HS-5 (cell line): ENCODE measurements at places on chromosomes 1 and 21.

GRCh38 chr1:160858097-160858496 lies 4.6 kb downstream of the CD244 start:
- DNase-seq, result no peak

DNA sequence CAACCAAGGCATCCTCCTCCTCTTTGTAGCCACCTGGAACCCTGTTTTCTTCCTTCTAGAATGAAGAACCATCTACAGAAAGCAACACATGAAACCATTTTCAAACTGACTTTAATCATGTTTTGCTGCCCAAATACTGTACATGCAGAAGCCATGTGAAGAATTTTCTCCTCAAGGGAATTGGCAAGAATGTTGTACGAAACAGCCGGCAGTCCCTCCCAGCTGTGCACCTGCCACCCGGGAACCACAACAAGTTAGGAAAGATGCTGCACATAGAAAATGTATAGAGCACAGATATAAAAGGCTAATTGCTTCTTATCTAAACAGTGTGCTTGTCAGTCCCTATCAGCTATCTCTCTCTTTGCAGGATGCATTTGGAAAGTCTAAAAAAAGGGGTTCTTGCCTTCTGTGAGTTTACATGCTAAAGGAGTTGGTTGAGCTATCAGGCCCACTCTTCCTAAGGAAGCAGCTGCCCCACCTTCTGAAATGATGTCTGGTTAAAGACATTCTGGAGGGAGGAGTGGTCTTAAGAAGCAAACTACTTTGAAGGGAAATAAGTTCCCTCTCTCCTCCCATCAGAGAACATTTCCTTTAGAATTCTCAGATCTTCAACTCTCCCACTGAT lies 44.8 kb downstream of the RIMS3 start:
- no peak for DNase-seq

DNA sequence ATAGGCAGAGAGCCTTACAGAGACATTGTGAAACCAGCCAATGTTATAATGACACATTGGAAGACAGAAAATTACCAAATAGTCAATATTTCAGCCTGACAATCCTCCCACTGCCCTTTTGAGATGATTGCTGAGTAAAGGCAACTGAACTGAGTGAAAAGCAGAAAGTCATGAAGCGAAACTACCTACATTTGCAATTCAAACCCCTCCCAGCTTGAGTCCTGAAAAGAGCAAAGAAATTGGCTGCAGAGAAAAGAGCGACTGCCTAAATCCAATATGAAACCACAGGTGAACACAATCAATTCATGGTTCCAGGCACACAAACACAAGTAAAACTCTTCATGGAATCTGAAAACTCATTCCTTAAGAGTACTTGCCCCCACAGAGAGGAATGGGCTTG lies 143.4 kb upstream of the CHRM3 start:
- DNase-seq, result no peak

DNA sequence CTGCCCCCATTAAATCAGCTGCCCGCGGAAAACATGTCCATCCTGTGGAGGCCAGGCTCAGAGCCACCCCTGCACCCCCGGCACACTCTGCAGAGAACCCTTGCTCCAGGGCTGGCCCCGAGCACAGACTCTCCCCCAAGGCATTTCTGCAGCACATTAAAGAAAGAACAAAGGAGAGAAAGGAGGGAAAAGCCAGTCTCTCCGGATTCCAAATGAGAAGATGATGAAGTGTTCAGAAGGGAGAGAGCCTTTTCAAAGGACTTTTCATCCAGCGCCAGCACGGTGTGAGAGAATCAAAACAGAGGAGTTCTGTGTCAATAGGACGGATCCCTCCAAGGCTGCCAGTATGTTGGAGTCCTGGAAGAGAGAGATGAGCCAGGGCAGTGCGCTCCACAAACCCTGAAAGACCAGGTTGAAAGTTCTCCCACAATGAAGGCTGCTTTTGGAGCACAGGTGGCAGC lies 498.3 kb downstream of the NPHP4 start:
- DNase-seq, result no peak

- no peak for DNase-seq
These were observed 6.2 kb upstream of the MMP23B start for GRCh38 chr1:1625824-1626206.

DNA sequence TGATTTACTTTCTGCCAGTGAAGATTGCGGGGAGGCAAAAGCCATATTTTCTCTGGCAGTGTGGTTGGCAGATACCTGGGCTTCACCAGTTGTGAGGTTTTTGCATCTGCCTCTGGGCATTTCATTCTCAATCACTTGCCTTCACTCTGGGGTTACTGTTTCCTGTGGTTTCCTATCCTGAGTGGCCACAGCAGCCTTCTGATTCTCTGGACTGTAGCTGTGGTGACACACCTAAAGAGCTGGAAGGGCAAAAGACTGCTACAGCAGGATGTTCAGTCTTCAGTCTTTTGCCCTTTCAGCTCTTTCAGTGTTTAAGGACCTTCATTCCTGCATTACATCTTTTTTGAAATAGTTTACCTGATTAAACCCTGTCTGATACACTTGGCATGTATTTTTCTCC lies 50.5 kb upstream of the GPR52 start:
- DNase-seq, result no peak

DNA sequence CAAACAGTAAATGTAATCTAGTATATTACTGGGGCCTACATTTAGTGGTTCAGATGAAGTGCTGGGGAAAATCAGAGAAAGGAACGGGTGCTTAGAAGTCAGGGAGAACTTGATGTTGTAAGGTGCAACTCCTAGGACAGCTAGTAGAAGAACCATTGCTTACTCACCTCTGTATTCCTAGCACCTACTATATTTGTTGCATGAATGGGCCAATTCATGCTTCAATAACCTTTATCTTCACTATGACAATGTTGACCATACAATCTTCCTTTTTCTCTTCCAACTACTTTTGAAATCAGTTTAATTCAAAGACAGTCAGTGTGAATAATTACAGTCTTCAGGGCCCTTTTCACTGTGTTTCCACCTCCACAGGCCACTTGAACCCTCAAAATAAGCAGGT lies 125.0 kb upstream of the DMRTA2 start:
- no peak for DNase-seq

- no peak for DNase-seq
These were observed 136.0 kb downstream of the TLR5 start for GRCh38 chr1:223006917-223007648.

- DNase-seq, result no peak
These were observed 109.0 kb downstream of the HMGB4 start for GRCh38 chr1:33972676-33973395.

GRCh38 chr1:42340901-42341300 lies 5.9 kb upstream of the FOXJ3 start:
- no peak for DNase-seq

DNA sequence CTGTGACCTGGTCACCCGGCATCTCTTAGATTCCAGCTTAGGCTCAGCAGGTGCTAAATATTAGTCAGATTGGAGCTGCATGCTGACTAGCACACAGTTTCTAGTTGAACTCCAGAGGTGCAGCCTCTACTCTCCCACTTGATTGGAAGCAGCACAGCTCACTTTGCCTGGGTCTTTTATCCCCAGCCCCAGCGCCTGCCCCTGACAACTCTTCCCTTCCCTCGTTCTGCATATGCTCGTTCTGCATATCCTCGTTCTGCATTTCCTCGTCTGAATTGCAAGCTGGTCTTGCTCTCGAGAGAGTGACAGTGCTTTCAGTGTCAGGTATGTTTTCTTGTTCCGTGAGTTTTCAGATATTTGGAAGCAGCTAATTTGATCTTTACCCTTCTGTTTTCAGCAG lies 11.7 kb downstream of the COL18A1 start:
- DNase-seq, result no peak

DNA sequence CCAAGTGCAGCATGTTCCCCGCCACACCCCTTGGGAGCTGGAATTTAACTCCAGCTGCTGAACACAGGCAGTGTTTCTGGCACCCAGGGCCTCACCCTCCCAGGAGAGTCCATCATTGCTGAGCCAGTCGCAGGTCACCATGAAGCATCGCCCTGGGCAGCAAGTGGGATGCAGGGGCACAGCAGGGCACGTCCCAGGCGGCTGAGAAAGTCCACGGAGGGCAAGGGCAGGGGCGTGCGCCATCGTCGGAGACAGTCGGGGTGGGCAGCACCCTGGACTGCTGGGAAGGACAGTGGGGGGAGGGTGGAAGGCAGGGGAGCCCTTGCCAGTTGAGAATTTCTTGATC lies 69.2 kb upstream of the PDE9A start:
- no peak for DNase-seq

GRCh38 chr21:44892536-44893277 lies 19.2 kb upstream of the PTTG1IP start:
- no peak for DNase-seq

DNA sequence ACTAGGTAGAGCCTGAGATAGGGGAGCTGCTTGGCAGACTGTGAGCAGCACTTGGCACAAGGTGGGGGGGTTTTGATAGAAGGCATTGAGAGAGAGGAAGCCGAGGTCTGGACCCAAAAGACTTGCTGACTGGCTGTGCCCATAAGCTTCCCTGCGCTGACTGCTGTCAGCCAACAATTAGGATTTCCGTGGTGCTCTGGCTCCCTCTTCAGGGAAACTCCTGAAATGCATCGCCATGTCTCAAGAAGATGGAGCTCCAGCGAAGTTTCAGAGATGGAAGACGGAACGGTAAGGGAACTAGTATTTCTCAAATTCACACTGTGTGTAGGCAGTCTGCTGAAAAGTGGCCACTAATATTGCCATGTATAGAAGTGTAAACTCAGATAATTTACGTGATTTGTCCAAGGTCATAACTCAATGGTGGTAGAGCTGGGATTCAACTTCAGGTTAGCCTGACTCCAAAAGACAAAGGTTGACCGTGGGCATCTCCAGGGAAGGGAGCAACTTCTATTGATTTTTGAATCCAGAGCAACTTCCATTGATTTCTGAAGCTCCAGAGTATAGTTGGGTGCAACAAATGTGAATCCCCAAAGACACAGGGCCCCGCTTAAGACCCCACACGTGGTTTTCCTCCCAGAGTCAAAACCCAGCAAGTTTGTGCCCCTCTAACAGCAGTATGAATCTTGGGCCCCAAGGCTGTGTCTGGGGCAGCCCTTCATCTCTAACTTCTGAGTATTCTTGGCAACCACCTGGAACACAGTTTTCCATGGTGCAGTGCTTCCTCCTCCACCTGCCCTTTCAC lies 44.5 kb upstream of the CRNN start:
- peak; percentile 49 for DNase-seq

DNA sequence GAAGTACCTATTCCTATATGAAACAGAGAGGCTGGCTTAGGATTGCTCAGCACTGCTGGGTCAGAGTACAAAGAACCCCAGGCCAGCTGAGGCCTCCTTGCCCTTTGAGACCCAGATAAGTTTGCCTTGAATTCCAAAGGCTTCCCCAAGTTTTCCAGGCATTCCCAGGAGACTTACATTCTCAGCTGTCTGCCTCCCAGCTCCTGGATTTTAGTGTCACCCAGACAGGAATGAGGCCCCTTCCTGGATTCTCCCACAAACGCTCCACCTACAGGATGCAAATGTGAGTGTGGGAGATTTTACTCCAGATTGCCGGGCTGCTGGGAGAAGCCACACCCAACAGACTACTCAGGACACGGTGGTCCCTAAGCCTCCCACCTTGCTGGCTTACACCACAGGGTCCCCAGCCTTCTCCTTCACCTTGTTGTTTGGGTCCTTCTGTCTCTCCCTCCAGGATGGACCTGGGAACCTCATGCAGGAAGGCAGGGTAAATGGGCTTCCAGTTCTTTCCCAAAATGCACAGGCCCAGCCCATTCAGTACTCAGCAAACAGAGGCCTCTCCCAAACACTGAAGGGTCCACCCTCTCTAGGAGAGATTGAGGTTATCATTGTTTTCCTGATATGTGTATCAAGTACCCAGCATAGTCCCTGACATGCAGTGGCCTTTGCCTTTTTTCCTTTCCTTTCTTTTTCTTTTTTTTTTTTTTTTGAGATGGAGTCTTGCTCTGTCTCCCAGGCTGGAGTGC lies 10.6 kb downstream of the RHBG start:
- peak; percentile 18 for DNase-seq

GRCh38 chr1:183313063-183313462 lies 105.1 kb downstream of the NMNAT2 start:
- no peak for DNase-seq

GRCh38 chr1:110956586-110956985 lies 7.1 kb downstream of the LRIF1 start:
- DNase-seq, result no peak

DNA sequence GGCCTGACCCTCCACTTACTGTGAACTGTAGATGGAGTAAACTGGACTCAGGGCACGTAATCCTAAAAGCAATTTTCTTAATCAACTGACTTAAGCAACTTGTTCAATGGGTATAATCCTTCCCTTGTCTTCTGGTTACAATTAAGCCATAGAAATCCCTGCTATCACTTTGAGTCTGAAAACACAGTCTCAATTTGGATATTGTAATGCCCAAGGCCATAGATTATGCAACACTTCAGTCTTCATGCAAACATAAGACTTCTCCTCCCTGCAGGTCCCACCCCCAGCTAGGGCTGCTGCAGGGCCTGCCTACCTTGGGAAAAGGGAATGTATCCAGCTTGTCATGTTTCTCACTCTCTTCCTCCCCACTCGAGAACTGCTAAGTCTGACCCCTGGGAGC lies 6.2 kb upstream of the SLC5A9 start:
- DNase-seq, result no peak
